ENCODE measurements at places on chromosomes 4 and X.

- DNase-seq: no peak
These were observed 123.0 kb upstream of the TET2 start for GRCh38 chr4:105023668-105024055.

GRCh38 chrX:110320381-110320987 lies 2.6 kb upstream of the AMMECR1 start:
- no peak for DNase-seq

GRCh38 chr4:7540206-7540605 lies 105.5 kb upstream of the PSAPL1 start:
- no peak for DNase-seq

- no peak for DNase-seq
These were observed 95.7 kb upstream of the DRD5 start for GRCh38 chr4:9685692-9686091.

GRCh38 chr4:138943893-138944292 lies 71.7 kb upstream of the NOCT start:
- DNase-seq: no peak

DNA sequence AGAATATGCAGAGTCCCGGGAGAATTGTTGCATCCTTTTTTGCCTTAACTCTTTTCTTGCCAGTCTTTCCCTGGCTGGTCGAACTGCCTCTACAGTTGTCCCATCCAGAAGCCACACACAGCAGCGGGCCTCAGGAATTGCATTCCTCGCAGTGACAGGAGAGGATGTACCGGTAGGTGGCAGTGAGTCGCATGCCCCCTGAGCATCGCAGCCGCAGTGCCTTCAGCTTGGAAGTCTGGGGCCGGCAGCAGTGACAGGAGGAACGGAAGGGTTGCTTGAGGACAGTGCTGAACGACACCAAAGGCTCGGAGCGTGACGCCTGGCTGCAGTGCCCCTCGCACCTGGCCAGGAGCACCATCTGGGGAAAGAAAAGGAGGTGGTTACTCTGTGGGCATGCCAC lies 23.5 kb downstream of the NDP start:
- no peak for DNase-seq

GRCh38 chrX:110258552-110258951 lies 59.3 kb downstream of the AMMECR1 start:
- DNase-seq: no peak

- DNase-seq: no peak
These were observed 163.0 kb downstream of the FAM13A start for GRCh38 chr4:88893961-88894360.
